Stimulated activated CD8-positive, alpha-beta memory T cell treated with anti-CD3 and anti-CD28 coated beads, Interleukin-4, amount 100 ng/mL, for 1 hour (primary cell): ENCODE measurements at places on chromosomes 1 and 21.

DNA sequence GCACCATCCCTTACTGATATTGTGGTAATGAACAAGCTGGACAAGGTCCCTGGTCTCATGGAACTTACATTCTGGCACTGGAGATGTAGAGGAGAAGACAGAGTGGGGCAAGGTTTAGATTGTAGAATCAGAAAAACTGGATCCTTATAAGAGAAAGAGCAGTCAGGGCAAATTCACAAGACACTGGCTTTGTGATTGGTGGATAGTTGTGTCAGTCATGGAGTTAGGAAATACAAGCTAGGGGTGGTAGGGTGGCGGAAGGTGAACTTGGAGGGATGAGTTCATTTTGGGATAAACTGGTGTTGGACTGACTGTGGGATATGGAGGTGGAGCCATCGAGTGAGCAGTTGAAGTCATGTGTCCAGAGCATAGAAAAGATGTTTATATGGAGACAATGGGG, 3.7 kb upstream of the TLR5 start:
- no peak for DNase-seq

GRCh38 chr1:60937720-60938119, 144.6 kb upstream of the NFIA start:
- DNase-seq, result no peak

DNA sequence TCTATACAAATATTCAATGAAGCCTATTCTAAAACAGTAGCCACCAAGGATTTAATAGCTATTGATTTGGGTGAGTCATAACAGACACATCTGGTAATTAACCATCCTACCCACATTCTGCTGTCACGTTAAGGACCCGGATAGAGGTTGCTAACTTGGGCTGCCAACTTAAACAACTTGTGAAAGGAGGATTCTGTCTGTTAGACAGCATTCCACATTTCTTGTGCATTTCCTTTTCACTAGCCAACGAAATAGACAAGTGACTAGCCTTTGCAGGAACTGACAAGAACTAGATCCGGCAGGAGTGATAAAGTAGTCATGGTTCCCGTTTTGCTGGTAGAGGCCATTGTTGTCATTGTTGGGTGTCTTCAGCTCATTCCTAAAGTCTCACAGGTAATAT, 9.5 kb downstream of the DSCAM start:
- no peak for DNase-seq

GRCh38 chr1:13451399-13451965, 41.2 kb downstream of the PRAMEF20 start:
- DNase-seq, result no peak

DNA sequence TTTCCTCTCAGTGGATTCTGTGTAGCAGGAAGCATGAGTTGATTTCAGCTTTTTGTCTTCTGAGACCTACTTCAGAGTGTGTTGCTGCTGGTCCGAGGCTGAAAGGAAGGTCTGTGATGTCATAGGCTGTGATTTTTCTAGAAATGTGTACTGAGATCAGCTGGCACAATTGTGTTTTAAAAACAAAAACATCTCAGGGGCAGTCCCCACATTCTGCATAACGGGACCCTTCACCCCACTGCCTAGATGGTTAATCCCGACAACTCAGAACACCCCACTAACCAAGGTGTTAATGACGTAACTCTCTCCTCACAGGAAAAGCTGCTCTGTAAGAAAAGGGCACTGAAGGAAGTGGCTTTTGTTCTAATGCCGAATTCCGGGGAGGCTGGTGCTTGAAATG, 59.8 kb upstream of the PPP2R5A start:
- peak; percentile 8 for DNase-seq

GRCh38 chr1:202862679-202863560, 26.0 kb downstream of the RABIF start:
- DNase-seq, result no peak

- no peak for DNase-seq
Measured at GRCh38 chr1:198686069-198686728, 47.4 kb downstream of the PTPRC start.
